ENCODE measurements at places on chromosomes 2 and 18.

GRCh38 chr18:9876867-9877654 is 8.7 kb upstream of the TXNDC2 start:
- DNase-seq, result peak; percentile 77

DNA sequence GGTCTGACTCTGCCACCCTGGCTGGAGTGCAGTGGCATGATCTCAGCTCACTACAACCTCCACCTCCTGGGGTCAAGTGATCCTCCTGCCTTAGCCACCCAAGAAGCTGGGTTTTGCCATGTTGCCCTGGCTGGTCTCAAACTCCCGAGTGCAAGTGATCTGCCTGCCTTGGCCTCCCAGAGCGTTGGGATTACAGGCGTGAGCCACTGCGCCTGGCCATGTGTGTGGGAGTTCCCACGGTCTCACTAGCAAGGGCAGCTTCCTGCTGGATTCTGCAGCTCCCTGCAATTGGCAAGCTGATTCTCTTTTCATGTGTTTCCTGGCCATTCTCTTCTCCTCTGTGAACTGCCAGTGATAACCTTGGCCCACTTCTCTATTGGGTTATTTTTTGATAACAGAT is 84.0 kb downstream of the USP40 start:
- no peak for DNase-seq

GRCh38 chr18:11751341-11752115 is 62.5 kb downstream of the GNAL start:
- no peak for DNase-seq

GRCh38 chr2:55518841-55519165 is 715 bp upstream of the CFAP36 start:
- DNase-seq, result peak; percentile 9

DNA sequence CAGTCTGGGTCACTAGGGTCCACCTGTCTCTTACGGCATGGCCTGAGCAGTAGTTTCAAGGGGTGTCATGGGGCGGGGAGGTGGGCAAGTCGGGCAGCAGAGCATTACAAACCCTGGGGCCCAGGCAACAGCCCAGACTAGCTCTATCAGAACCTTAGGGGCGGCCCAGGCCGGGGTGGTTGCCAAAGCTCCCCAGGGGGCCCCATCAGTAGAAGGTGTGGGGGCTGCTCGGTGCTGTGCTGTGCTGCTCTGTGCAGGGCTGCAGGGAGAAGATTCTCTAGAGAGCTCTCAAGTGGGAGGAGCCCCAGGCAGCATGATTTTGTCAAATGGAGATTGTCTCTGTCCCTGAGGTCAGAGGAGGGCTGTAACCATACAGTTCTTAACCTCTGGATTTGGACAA is 36.4 kb upstream of the SLC14A1 start:
- no peak for DNase-seq

DNA sequence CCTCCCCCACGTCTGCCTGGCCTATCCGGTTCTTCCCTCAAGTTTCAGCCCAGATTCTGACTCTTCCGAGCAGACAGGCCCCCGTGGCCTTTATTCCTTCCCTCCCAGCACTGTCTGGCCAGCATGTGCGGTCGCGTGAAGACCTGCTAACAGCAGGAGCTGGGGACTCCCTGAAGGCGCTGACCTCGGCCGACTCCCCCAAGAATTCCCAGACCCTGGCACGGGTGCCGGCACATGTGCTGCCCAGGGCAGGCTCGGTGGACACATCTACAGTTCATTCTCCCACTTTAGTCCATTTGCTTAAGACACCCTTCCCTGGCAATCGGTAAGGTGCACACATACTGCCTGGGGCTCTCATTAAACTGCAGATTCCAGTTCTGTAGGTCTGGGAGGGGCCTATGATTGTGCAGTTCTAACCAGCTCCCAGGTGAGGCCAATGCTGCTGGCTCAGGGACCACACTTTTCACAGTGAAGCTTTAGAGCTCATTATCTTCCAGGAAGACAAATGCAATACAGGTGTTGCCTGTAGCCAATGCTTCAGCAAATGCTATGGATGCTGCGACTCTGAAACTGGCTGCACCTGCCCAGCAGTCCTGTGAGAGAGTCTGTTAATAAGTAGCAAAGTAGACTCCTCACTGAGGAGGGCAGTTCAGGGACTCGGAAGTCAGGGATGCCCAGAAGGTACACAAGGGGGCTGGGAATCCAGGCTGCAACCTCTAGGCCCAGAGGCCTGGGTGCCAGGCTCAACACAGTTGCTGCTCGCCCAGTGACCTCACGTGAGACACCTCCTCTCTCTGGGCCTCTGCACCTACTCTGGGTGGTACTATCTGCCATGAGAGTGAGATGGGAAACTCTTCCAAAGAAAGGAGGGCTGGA is 45.4 kb upstream of the TAF1B start:
- peak; percentile 47 for DNase-seq

DNA sequence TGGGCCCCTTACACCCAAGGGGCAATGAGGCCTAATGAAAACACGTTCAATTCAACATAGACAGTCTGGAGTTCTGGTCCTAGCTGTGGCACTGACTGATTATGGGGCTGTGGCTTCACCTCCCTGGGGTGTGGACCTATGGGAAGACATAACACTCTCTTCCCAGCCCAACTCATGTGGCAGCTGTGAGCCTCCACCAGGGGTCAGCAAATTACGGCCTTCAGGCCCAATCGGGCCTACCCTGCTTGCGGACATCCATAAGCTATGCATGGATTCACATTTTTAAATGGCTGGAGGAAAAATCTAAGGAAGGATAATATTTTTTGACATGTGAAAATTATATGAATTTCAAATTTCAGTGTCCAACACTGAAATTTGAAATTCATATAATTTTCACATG is 101.3 kb downstream of the LOXHD1 start:
- no peak for DNase-seq

DNA sequence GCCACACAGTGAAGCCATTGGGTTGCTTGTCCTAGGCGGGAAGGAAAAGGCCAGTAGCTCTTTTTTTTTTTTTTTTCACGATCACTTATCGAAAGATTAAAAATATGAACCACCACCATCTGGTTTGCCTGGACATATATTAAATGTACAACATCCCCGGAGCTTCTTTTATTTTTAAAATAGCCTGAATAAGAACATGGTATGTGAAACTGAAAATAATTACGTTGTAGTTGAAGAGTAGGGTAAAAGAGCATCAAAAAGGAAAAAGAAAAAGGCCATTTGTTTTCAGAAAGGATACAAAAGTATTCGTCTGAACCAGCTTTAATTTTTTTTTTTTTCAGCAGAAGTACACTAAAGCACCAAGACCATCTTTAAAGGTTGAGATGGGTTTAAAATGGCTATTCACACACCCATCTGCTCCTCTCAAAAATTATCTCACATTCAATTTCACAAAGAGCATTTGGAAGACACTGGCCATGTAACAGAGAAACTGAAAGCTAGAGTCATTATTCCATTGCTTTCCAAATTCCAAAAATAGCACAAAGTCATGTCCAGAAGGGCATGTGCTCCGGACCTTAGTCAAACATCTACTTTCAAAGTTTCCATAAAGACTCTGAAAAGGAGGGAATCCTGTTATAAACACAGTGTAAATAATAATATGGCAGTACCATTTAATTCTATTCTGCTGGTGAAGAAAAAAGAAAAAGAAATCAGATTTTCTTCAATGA is 82.9 kb downstream of the SCN3A start:
- peak; percentile 28 for DNase-seq
